ENCODE measurements at places on chromosomes 5 and 9. TPM values are rescaled to one million over a fixed set of nuclear protein-coding genes. Genes with fewer than 3 reads are reported as not detected.

- H3K27ac ChIP-seq, result no peak overlapping the region
- H3K4me3 ChIP-seq, result no peak overlapping the region
- no peak for DNase-seq
- H3K27me3 ChIP-seq, result no peaks in the 10 kb centered on the region
Measured at GRCh38 chr9:4832786-4833579, 40.2 kb downstream of the RCL1 start.

GRCh38 chr5:80195837-80196400, 59.9 kb downstream of the SERINC5 start:
- no peak overlapping the region for H3K27ac ChIP-seq
- no peak overlapping the region for H3K4me3 ChIP-seq
- no peak for DNase-seq
- no peaks in the 10 kb centered on the region for H3K36me3 ChIP-seq
- H3K4me1 ChIP-seq, result peaks cover 48% of the 10 kb centered on the region

DNA sequence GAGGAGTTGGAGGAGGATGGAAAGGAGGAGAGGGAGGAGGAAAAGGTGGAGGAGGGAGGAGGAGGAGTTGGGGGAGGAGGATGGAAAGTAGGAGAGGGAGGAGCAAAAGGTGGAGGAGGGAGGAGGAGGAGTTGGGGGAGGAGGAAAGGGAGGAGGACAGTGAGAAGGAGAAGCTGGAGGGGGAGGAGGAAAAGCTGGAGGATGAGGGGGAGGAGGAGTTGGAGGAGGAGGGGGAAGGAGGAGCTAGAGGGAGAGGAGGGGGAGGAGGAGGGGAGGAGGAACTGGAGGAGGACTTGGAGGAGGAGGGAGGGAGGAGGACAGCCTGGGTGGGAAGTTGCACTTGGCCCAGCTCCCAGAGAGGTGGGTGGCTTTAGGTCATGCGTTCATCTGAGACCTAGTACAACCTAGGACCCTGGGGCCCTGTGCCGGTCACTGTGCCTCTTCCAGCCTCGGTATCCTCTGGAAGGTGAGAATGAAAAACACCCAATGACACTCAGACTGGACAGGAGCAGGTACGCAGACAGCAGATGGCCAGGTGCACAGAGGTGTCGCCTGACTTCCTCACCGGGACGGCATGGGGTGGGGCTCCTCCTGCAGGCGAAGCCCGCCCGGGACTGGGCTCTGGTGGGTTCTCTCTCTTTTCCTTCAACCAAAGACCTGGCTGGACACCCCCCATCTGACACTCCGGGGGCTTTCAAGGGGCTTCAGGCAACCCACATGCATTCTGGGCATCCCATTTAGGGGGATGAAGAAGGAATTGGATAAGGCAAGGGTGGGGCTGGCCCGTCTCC, 12.2 kb upstream of the SLC2A6 start:
- no peak overlapping the region for H3K4me3 ChIP-seq
- no peaks in the 10 kb centered on the region for H3K36me3 ChIP-seq
- H3K4me1 ChIP-seq, result peaks cover 21% of the 10 kb centered on the region

DNA sequence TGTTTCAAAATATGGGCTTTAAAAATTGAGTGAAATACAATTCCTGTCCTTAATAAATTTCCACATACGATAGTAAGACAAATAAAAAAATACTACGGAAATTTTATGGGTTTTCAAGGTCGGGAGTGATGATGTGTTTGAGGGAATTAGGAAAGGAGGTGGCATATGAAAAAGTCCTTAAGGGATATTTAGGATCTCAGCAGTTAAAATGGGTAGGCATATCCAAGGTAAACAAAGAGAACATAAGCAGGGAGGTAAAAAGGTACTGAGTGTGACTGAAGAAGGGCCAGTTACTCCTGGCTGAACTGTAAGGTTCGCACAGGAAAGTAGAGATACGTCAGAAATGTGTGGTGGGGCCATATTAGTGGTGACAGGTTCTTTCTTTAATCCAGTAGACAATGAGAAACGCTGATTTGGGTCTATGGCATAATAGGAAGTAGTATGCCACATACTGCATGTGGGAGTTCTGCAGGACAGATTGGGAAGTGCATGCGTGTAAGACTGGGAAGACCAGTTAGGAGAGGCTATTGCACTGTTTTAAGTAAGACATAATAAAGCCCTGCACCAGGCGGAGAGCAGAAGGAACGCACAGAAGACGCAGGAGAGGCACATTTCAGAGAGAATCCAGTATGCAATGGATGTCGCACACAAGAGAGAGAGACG, 937 bp upstream of the HMGCR start:
- no peaks in the 10 kb centered on the region for H3K27me3 ChIP-seq
- DNase-seq, result no peak
- peak overlapping the region; percentile 78 for H3K27ac ChIP-seq
- no peaks in the 10 kb centered on the region for H3K36me3 ChIP-seq
- H3K4me1 ChIP-seq, result peaks cover 10% of the 10 kb centered on the region

- H3K4me3 ChIP-seq, result no peak overlapping the region
- H3K4me1 ChIP-seq, result no peaks in the 10 kb centered on the region
- H3K36me3 ChIP-seq, result no peaks in the 10 kb centered on the region
- DNase-seq, result no peak
- no peak overlapping the region for H3K27ac ChIP-seq
- H3K27me3 ChIP-seq, result no peaks in the 10 kb centered on the region
Measured at GRCh38 chr5:103371046-103371607, 112.6 kb downstream of the MACIR start.

DNA sequence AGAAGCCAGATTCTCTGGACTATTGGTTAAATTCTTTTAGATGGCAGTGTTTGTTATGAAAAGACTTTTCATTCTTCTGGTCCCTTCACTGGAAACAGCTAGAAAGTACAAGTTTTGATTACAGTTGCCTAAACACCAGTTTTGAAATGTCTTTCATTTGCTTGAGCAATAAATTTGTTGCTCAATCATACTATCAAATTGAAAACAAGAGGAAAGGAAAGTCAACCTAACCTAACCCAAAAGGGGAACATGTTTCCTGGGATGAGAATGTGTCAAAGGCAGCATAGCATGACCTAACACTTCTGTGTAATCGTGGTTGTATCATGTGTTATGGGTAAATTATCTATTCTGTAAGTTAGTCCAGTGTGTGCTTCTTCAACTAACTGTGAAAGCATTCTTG, 213.2 kb downstream of the TMC1 start:
- no peaks in the 10 kb centered on the region for H3K4me1 ChIP-seq
- no peak overlapping the region for H3K4me3 ChIP-seq
- DNase-seq, result no peak

DNA sequence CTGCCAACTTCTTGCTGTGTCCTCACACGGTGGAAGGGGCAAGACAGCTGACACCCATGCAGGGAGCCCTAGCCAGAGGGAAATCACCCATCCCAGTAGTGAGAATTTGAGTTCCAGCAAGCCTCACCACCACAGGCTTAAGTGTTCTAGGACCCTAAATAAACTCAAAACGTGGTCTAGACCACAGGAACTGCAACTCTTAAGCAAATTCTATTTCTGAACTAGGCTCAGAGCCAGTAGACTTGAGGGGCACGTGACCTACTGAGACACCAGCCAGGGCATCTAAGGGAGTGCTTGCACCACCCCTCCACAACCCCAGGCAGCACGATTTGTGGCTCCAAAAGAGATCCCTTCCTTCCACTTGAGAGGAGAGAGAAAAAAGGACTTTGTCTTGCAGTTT, 96.0 kb upstream of the PHF24 start:
- H3K4me1 ChIP-seq, result no peaks in the 10 kb centered on the region
- H3K27ac ChIP-seq, result no peak overlapping the region
- no peaks in the 10 kb centered on the region for H3K36me3 ChIP-seq
- no peak overlapping the region for H3K4me3 ChIP-seq
- DNase-seq, result no peak
- H3K27me3 ChIP-seq, result no peaks in the 10 kb centered on the region

DNA sequence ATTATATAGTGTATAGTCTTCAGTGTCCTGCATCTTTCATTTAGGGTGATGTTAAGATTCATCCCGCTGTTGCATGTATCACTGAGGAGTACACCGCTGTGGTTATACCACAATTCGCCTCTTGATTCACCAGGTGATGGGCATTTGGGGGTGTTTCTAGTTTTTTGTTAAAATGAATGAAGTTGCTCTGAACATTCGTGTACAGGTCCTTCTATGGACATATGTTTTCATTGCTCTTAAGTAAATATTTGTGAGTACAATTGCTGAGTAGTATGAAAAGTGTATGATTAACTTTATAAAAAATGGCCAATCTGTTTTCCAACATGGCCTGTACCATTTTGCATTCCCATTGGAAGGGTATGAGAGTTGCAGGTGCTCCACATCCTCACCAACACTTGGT, 61.7 kb downstream of the PLAC8L1 start:
- no peak overlapping the region for H3K4me3 ChIP-seq
- H3K36me3 ChIP-seq, result no peaks in the 10 kb centered on the region
- H3K4me1 ChIP-seq, result no peaks in the 10 kb centered on the region
- no peak overlapping the region for H3K27ac ChIP-seq

GRCh38 chr9:100472788-100473275, at the start of gene TMEFF1:
Gene TMEFF1, plus strand, starts transcription at chr9:100473149. Its CDS starts 396 bp downstream, at chr9:100473545.
- peaks cover 9% of the 10 kb centered on the region for H3K4me1 ChIP-seq
- DNase-seq, result no peak
- H3K36me3 ChIP-seq, result no peaks in the 10 kb centered on the region
- H3K4me3 ChIP-seq, result peak within 1 kb of the TSS; percentile 71

- H3K36me3 ChIP-seq, result no peaks in the 10 kb centered on the region
- no peak for DNase-seq
- H3K4me1 ChIP-seq, result no peaks in the 10 kb centered on the region
- no peaks in the 10 kb centered on the region for H3K27me3 ChIP-seq
- H3K27ac ChIP-seq, result no peak overlapping the region
Measured at GRCh38 chr5:99901972-99902371, 633.2 kb upstream of the FAM174A start.

DNA sequence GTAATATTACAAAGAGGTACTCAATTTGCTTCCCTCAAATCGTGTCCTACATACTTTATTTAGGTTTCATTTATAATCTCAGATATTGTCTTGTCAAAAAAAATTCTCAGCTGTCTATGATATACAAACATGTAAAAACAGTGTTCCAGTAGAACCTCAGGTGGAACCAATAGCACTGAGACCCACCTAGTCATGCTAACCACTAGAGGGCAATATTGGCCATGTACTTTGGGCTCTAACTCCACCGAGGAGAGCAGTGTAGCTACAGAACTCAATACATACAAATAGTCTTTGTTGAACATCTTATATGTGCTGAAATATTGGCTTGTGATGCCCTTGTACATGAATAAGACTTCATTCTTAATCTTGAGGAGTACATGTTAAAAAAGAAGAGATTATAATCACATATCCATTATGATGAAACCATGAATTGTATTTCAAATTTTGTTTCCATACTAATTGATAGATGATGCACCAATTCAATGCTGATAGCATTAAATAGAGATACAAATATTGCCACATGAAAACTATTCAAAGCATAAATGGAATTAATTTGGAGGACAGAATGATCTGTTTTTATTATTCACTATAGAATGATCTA, 71.2 kb upstream of the CNTLN start:
- no peak for DNase-seq
- H3K4me3 ChIP-seq, result no peak overlapping the region
- H3K4me1 ChIP-seq, result no peaks in the 10 kb centered on the region
- H3K36me3 ChIP-seq, result no peaks in the 10 kb centered on the region

- no peaks in the 10 kb centered on the region for H3K27me3 ChIP-seq
- no peak for DNase-seq
- no peaks in the 10 kb centered on the region for H3K36me3 ChIP-seq
Measured at GRCh38 chr9:71472400-71472799, 295.9 kb downstream of the CEMIP2 start.

- no peaks in the 10 kb centered on the region for H3K4me1 ChIP-seq
- no peak for DNase-seq
- no peaks in the 10 kb centered on the region for H3K36me3 ChIP-seq
- no peak overlapping the region for H3K27ac ChIP-seq
Measured at GRCh38 chr5:75202935-75203334, 33.7 kb downstream of the ANKRD31 start.

DNA sequence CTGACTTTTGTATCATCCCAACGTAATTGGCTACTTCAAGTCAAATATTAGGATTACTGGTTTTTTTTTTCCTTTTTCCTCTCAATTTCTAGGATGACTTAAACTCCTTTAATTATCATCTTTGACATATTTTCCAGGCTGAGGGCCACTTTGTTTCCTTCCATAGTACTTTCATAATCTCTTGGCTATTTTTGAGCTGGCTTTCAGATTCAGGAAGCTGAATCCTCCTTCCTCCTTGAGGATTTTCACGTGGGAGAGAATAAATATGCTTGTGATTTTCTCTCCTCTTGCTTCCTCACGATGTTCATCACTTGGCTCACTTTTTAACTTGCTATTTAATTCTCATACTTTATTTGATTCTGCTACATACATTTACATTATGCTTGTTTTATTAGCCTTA, 88.1 kb downstream of the ITGA1 start:
- H3K27ac ChIP-seq, result peak overlapping the region; percentile 9
- H3K4me3 ChIP-seq, result no peak overlapping the region
- peaks cover 15% of the 10 kb centered on the region for H3K4me1 ChIP-seq
- DNase-seq, result no peak

GRCh38 chr5:59598547-59598874, 295.0 kb downstream of the PDE4D start:
- peaks cover 3% of the 10 kb centered on the region for H3K4me1 ChIP-seq
- no peaks in the 10 kb centered on the region for H3K36me3 ChIP-seq
- H3K27me3 ChIP-seq, result no peaks in the 10 kb centered on the region
- DNase-seq, result no peak

IL9 gene
- total RNA-seq, result not detected

SLC22A4 gene
- total RNA-seq, result 0.14 TPM

RNF180 gene
- total RNA-seq, result 51.1 TPM

SARDH gene
- total RNA-seq, result 4.3 TPM

TAF11L9 gene
- total RNA-seq, result not detected

CDH10 gene
- not detected for total RNA-seq

KIAA1958 gene
- 6.0 TPM for total RNA-seq

PCDHAC2 gene
- total RNA-seq, result not detected

SPRY4 gene
- 136 TPM for total RNA-seq

NRG2 gene
- total RNA-seq, result 2.3 TPM

GOLGA1 gene
- 22.2 TPM for total RNA-seq

PLAA gene
- 34.1 TPM for total RNA-seq

PRUNE2 gene
- total RNA-seq, result 420 TPM
